ENCODE measurements at places on chromosomes 6 and 20.

DNA sequence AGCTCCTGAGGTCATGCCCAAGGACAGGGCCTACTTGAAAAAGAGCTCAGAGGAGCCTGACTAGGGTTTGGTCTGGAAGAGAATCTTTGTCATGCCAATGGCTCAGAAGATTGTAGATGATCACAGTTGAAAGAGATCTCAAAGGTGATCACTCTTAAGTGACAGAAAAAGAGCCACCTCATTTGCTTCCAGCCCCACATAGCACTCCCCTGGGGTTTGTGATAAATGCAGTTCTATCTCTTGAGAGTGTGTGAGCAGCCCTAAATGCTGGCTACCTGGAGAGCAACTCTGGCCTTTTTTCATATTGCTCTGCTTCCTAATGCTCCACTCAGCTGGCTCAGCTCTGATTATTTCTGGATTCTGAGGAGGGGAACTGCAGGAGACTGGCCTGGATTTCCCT lies 39.3 kb downstream of the KLHL32 start:
- no peak for DNase-seq

DNA sequence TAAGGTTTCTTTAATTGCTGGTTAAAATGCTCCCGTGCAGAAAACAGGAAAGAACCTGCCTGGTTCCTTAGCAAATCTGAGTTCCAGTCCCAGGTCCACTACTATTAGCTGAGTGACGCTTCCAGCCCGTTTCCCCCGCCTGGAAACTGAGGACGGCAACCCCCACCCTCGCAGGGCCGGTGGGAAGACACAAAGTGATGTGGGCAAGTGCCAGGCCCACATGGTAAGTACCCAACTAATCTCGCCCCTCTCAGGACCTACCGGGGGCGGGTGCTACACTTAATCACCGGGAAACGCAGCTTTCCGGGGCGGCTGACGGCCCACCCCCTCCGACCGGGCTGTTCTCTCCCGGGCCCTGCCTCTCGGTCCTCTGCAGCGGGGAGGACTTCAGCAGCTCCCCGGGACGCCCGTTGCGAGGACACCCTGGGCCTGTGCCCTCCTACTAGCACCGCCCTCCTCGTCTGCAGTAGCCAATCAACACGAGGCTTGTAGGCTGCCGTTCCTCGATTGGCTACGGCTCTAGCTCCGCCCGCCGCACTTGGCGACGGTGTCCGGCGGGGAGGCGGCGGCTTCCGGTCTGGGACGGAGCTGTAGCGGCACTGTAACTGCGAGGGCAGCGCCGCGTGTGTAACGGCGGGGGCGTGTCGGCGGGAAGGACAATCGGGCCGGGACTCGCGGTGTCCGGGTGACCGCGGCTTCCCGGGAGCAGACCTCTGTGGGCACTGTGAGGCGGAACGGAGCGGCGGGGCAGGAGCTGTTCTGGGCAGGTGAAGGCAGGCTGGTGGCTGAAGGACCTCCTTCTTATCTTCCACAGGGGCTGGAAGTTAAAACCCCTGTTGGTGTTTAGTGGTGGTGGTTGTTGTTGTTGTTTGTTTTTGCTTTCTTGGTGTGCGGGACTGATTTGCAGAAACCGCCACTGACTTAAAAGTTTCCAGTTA lies at the start of gene ZBTB9:
Gene ZBTB9 (plus strand): TSS at position 568 of the 938 bp plus-strand sequence. CDS start 525 bp downstream, outside the sequence.
- DNase-seq, result peak; percentile 89

- no peak for DNase-seq
Observed at GRCh38 chr6:44859901-44860410, 468.2 kb upstream of the RUNX2 start.

- DNase-seq, result no peak
Observed at GRCh38 chr6:7008451-7008988, 99.2 kb upstream of the RREB1 start.

- no peak for DNase-seq
Observed at GRCh38 chr6:166586424-166587156, at the start of gene RAMACL. RAMACL (minus strand) TSS chr6:166586678; CDS start chr6:166586477, 201 bp downstream.
